ENCODE measurements at places on chromosomes 6 and 20. TPM values are rescaled to one million over a fixed set of nuclear protein-coding genes. Genes with fewer than 3 reads are reported as not detected.

The STX11 gene
- total RNA-seq: 3.1 TPM

The LTA gene
- total RNA-seq: not detected

The MTRF1L gene
- total RNA-seq: 19.7 TPM

The ABRACL gene
- 25.9 TPM for total RNA-seq

The NXT1 gene
- total RNA-seq: 36.6 TPM

The ATP6V1G2 gene
- 5.1 TPM for total RNA-seq

Measured in regular cardiac myocyte (primary cell).